Stomach (tissue), 19 donors: ENCODE measurements at places on chromosomes 5 and 9. TPM values are rescaled to one million over a fixed set of nuclear protein-coding genes. Genes with fewer than 3 reads are reported as not detected.
A peak's percentile ranks its signal among the peaks of the same experiment; 100 is the strongest.

Gene CD274
- not detected for total RNA-seq

- no peak for DNase-seq
Measured at GRCh38 chr5:138805096-138805495, 51.9 kb downstream of the CTNNA1 start.

- no peak for DNase-seq
Measured at GRCh38 chr5:156367597-156367996, 40.6 kb downstream of the SGCD start.

DNA sequence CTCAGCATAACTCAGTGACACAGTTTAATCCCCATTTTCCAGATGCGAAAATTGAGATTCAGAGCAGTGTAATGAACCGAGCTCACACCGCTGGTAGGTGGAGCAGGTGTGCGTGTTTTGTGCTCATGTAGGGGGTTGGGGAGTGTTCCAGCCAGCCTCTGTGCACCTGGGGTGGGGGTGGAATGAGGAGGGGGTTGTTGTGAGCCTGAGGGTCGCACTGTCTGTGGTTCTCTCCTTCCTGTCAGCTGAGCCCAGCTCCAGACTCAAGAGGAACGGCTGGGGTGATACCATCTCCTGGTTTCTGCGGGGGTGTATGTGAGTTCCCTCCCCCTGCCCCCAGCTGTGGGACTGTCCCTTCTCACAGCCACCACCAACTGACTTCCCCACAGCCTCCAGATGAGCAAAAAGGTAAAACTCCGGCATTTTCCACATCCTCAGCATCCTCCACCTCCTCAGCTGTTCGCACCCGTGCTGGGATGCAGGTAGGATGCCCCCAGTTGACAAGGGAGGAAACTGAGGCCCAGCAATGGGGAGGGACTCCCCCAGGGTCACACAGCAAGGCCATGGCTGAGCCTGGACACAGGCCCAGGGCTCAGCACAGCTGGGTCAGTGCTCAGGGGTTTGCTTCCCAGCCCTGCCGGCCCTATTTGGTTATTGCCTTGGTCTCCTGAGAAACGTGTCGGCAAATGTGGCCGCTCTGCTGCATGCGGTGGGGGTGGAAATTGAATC is 2.1 kb downstream of the SH2D3C start:
- DNase-seq = no peak

DNA sequence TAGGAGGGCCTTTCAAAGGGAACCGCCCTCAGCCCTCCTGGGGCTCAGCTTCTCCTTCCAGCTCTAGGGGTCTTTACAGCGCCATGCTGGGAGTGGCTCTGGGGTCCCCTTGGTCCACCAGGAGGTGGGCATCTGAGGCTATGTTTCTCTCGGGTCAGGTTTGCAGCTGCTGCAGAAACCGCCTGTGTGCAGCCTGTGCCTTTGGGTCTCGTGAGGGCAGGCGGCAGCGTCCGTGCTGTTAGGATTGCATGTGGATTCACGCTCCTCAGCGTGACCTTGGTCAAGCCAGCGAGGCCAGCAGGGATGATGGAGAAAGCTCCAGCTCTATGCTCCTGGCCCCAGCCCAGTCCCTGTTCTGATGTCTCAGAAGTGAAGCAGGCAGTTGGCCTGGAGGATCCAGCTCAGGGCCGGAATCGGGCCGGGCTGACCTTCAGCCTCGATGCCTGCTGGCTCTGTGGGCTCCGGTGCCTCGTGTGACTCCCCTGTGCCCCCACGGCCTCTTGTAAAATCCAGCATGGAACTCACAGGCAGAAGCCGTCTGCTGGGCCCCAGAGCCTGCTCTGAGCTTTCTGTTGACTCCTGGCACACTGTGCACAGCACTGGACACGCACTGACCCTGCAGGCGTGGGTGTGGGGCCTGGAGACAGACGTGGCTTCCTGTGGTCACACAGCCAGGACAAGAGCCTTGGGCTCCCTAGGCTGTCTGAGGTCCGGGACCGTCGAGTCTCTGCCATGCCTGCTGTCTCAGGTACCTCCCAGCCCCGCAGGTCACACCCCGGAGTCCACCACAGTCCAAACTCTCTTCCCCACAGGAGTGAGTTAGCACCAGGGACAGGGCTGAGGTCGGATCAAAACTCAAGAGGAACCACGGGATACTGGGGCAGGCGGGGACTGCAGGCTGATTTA is 54.3 kb downstream of the TRIP13 start:
- no peak for DNase-seq

Gene MED27
- 7.1 TPM for total RNA-seq

GRCh38 chr5:127003798-127004495 is 26.4 kb downstream of the MARCHF3 start:
- DNase-seq = peak; percentile 58

DNA sequence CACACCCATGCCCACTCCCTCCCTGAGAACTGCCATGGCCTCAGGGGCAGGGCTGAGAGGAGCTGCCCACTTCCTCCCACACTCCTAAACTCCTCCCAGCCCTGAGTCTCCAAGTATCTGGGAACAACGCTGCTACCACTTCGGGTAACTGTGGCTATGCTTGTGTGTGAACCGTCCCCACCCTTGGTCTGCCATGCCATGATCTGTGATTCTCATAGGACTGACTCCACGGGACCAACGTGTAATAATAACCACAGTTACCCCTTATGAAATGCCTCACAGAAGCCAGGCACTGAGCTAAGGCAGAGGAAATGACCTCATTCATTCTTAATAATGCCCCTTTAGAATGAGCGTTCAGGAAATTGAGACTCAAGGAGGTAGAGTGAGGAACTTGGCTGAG is 103.9 kb upstream of the SMIM23 start:
- DNase-seq = no peak

Gene SLC25A2
- total RNA-seq = not detected

DNA sequence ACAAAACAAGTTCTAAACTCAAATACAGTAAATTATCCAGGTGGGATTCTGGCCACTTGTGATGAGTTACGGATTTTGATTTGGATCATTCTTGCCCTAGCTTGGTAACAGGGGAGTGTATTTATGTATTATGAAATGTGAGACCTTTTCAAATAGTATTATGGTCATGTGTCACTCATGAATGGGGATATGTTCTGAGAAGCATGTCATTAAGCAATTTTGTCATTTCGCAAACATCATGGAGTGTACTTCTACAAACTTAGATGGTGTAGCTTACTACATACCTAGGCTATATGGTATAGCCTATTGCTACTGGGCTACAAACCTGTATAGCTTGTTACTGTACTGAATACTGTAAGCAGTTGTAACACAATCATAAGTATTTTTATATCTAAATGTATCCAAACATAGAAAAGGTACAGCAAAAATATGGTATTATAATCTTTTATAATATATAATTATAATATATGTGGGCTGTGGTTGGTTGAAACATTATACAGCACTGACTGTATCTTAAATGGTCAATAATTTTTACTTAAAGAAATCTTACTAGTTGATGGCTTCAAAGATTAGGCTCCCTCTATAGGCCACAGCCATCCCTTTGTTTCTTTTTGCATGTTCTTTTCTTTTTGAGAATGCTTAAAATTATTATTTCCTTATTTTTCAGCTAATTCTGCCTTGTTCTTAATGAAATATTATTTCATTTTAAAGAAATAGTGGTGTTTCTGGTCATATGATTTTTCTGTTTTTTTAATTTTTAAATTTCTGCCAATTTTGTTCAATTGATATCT is 128.4 kb downstream of the MAST4 start:
- DNase-seq = no peak

DNA sequence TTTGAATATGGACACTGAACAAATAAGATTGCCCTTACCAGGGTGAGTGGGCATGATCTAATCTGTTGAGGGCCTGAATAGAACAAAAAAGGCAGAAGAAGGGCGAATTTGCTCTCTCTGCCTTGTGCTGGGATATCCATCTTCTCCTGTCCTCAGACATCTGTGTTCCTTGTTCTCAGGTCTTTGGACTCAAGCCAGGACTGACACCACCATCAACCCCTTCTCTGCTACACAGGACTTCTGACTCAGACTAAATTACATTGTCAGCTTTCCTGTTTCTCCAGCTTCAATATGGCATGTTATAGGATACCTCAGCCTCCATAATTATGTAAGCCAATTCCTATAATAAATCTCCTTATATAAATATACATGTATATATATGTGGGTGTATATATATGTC is 40.8 kb upstream of the SLCO6A1 start:
- no peak for DNase-seq

- DNase-seq = no peak
Measured at GRCh38 chr9:87338088-87338989, 159.3 kb upstream of the DAPK1 start.

Gene GOLGA2
- 161 TPM for total RNA-seq

GRCh38 chr5:137937994-137938750 is 48.9 kb downstream of the PKD2L2 start:
- DNase-seq = no peak

- DNase-seq = no peak
Measured at GRCh38 chr9:18423791-18424531, 50.0 kb upstream of the ADAMTSL1 start.

DNA sequence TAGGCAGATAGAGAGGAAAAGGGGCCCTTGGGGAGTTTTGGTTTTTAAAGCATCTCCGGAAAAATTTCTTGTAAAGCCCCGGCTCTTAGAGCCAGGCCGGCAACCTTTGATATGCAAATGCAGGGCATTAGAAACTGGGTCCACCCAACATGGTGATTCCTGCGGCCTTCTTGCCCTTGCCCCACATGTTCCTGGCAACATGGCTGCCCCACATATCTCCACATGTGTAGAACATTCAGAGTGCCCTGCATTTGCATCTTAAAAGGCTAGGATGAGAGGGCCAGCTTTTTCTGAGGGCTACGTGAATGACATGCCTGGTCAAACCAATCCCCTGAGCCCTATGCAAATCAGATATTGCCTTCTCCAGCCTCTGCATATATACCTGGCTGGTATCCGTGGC is 5.0 kb upstream of the SNAPC3 start:
- no peak for DNase-seq

Gene TERT
- total RNA-seq = not detected

DNA sequence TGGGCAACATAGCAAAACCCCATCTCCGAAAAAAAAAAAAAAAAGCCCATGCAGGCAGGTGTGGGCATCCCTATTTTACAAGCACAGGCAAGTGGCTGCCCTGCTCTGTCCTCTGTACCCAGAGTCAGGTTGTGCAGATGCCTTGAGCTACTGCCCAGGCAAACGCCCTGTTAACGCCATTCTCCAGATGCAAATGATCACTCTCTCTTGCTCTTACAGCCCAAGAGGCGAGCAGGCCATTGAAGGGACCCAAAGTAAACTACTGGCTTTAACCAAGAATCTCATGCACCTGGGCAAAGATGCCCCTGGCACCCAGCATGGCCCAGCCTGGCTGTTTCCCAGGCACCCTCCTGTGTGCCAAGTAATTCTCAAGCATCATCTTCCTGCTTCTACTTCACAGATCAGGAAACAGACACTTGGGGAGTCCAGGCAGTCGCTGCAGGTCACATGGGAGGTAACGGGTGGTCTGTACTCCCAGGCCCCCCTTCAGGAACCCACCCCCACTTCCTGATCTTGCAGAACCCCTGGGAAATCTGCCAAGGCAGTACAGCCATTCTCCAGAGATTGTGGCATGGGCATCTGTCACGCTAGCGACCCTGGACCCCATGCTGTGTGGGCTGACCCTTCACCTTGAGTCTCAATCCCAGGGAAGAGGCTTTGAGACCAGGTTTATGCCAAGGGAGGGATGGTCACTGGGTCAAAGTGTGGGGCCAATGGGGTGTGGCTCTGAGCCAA is 14.2 kb downstream of the EEIG1 start:
- peak; percentile 53 for DNase-seq

GRCh38 chr9:136255166-136255538 is 9.5 kb upstream of the QSOX2 start:
- DNase-seq = no peak

DNA sequence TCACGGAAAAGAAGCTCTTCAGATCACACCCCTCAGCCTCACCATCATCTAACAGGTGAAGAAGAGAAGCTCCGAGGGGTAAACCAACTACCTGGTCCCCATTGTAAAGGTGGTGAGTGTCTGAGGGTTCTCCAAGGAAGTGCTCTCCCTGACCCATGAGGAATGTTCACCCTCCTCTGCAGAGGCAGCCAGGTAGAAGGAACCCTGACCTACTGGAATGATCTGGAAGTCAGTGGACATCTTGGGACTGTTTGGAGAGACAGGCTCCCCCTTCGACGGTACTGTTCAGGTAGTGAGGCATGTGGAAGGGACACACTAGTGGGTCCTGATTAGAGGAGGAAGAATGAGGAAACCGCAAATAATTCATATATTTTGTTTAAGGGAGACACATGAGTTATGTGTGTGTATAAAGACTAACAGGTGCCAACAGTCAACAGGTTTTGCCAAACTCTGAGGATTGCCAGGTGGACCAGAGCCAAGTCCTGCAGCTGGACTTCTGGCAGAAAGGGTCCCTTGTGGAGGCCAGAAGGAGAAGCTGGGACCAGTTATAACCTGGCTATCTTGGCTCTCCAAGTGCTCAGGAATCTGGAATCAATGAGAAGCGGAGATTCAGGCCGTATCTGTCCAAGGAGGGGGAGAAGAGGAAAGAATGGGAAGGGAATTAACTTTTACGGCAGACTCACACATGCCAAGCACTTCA is 3.0 kb upstream of the ZBTB34 start:
- DNase-seq = peak; percentile 44

Gene P4HA2
- total RNA-seq = 37.9 TPM

DNA sequence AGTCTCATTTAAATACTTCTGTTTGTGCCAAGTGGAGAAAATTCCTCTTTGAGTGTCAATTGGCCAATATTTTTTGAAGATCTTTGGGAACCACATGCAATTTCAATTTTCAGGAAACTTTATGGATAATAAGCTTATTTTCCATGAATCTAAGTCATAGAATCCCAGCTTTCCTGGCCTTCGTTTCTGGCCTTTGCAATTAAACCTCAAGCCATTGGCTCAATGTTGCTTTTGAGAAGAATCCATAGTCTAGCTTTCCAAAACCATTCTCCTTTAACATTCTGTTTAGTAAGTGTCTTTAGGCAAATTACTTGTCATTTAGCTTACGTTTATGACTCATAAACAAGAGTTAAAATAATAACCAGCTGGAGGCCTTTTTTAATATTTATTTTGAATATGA is 145.0 kb upstream of the FTMT start:
- DNase-seq = no peak

DNA sequence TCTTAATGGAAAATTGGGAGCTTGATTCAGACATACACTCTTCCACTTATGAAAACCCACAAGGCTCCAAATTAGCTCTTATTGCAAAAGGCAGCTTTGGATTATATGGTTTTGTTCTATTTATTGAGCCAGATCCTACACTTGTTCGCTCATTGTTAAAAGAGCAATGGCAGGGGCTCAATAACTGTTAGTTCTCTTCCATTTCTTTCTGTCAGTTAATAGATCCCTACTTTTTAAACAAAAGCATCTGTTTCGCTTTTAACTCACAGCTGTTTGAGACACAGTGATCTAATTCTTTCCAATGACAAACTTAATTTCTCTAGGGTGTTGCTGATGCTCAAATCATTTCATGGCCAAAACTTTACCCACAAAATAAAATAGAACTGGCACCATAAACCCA is 11.7 kb downstream of the C5 start:
- DNase-seq = no peak
